Activated T-cell treated with anti-CD3 and anti-CD28 coated beads, Interleukin-2, amount 50 U/mL, for 24 hours (primary cell): ENCODE measurements at places on chromosomes 4 and X.
A peak's percentile ranks its signal among the peaks of the same experiment; 100 is the strongest.

DNA sequence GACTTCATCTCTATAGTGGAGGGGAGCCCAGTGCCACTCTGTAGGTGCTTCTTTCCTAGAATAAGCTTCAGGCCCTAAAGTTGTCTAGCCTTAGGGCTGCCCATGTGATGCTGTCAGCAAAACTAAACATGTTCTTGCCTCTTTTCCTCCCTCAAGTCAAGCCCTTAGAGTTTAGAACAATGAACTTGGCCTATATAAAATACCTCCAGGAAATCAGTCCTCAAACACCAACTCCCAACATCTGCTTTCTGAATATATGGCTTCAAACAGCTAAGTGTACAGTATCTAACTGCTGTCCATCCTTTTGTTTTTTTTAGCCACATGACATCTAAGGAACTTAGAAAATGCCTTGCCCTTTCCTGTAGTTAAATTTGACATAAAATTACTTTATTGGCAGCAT, 91.0 kb downstream of the MAMLD1 start:
- H3K36me3 ChIP-seq: no peaks in the 10 kb centered on the region
- DNase-seq: no peak
- H3K27ac ChIP-seq: no peak overlapping the region
- peaks cover 2% of the 10 kb centered on the region for H3K27me3 ChIP-seq

GRCh38 chr4:71404049-71404448, 65.2 kb downstream of the SLC4A4 start:
- H3K36me3 ChIP-seq: no peaks in the 10 kb centered on the region
- DNase-seq: no peak
- H3K4me3 ChIP-seq: no peak overlapping the region
- H3K27ac ChIP-seq: no peak overlapping the region
- no peaks in the 10 kb centered on the region for H3K27me3 ChIP-seq

DNA sequence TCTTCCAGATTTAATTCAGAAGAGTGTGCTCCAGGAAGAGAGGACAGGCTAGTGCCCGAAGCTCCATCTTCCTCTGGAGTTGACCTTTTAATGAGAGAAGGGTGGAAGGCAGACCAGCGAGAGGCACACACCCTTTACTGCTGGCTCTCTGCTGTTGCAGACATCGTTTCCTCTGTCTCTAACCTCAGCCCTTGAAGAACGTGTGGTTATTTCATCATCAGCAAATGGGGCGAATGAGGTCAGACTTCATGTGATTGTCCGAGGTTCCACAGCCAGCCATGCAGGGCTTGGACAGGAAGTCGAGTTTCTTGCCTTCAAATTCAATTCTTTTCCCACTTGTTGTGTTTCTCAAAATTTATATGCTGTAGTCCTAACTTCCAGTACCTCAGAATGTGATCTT, 155.2 kb upstream of the MSX1 start:
- no peaks in the 10 kb centered on the region for H3K4me1 ChIP-seq
- H3K36me3 ChIP-seq: peaks cover 6% of the 10 kb centered on the region
- H3K4me3 ChIP-seq: no peak overlapping the region
- H3K27me3 ChIP-seq: no peaks in the 10 kb centered on the region
- H3K27ac ChIP-seq: no peak overlapping the region

DNA sequence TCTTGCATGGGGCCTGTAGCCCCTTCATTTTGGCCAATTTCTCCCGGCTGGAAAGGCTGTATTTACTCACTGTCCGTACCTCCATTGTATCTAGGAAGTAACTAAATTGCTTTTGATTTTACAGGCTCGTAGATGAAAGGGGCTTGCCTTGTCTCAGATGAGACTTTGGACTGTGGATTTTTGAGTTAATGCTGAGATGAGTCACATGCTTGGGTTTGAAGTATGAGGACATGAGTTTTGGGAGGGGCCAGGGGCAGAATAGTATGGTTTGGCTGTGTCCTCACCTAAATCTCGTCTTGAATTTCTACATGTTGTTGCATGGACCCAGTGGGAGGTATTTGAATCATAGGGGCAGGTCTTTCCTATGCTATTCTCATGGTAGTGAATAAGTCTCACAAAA, 407.6 kb upstream of the NDST3 start:
- no peak overlapping the region for H3K27ac ChIP-seq
- no peaks in the 10 kb centered on the region for H3K27me3 ChIP-seq
- no peak for DNase-seq
- H3K4me3 ChIP-seq: no peak overlapping the region
- no peaks in the 10 kb centered on the region for H3K36me3 ChIP-seq

DNA sequence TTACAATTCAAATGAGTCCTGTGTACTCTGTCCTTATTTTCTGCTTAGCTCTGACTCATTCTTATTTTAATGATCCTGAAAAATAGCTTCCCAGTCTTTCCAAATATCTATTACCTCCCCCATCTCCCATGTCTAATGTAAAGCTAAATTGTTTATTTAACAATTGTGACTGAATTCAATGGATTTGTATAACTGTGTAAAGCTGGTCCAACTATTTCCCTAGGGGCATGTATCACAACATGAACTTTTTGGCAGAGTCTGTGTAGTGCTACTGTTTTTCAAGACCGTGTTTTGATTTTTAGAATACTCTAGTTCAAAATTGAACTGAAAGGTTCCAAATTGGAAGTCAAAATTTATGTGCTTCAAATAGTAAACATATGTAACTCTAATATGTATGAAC, 67.8 kb downstream of the SPCS3 start:
- H3K27me3 ChIP-seq: peaks cover 3% of the 10 kb centered on the region
- no peak overlapping the region for H3K4me3 ChIP-seq
- no peaks in the 10 kb centered on the region for H3K36me3 ChIP-seq
- no peak for DNase-seq
- H3K4me1 ChIP-seq: no peaks in the 10 kb centered on the region

DNA sequence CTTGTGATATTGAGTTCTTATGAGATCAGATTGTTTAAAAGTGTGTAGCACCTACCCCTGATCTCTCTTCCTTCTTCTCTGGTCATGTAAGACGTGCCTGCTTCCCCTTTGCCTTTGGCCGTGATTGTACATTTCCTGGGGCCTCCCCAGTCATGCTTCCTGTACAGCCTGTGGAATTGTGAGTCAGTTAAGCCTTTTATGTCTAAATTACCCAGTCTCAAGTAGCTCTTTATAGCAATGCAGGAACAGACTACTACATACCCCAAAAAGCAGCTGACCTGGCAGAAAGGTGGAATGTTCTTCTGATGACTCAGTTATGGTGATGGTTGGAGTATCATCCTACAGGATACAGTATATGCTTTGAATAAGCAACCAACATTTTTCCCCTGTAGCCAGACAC, 11.4 kb upstream of the MCUB start:
- peaks cover 43% of the 10 kb centered on the region for H3K36me3 ChIP-seq
- H3K27ac ChIP-seq: peak overlapping the region; percentile 83
- H3K27me3 ChIP-seq: no peaks in the 10 kb centered on the region
- H3K4me1 ChIP-seq: peaks cover 31% of the 10 kb centered on the region
- DNase-seq: no peak
- H3K4me3 ChIP-seq: no peak overlapping the region

GRCh38 chr4:81257021-81257420, 42.0 kb upstream of the PRKG2 start:
- no peak overlapping the region for H3K27ac ChIP-seq
- no peak for DNase-seq
- no peaks in the 10 kb centered on the region for H3K36me3 ChIP-seq
- H3K4me1 ChIP-seq: no peaks in the 10 kb centered on the region
- H3K4me3 ChIP-seq: no peak overlapping the region

GRCh38 chr4:184680698-184681097, 31.2 kb downstream of the PRIMPOL start:
- H3K27ac ChIP-seq: no peak overlapping the region
- peaks cover 3% of the 10 kb centered on the region for H3K4me1 ChIP-seq
- H3K4me3 ChIP-seq: no peak overlapping the region
- peaks cover 17% of the 10 kb centered on the region for H3K36me3 ChIP-seq
- H3K27me3 ChIP-seq: no peaks in the 10 kb centered on the region
- no peak for DNase-seq

DNA sequence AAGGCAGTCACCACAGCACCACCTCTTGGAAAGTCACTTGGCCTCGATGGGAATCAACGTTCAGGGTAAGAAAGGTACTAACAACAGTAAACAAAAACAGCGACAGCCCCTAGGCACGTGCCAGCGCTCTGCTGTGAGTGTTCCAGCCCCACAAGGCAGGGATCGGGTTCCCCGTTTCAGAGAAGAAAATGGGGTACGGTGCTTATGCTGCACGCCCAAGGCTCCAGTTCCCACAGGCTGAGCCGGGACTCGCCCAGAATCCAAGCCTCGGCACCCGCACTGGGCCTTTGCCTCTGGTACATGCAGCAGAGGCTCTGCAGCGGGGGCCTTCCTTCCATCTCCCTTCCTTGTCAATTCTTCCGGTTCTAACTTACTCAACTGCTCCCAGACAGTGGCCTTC, 37.3 kb downstream of the WDR1 start:
- DNase-seq: peak; percentile 28
- H3K36me3 ChIP-seq: peaks cover 99% of the 10 kb centered on the region
- H3K4me1 ChIP-seq: peaks cover 3% of the 10 kb centered on the region
- H3K27me3 ChIP-seq: no peaks in the 10 kb centered on the region

DNA sequence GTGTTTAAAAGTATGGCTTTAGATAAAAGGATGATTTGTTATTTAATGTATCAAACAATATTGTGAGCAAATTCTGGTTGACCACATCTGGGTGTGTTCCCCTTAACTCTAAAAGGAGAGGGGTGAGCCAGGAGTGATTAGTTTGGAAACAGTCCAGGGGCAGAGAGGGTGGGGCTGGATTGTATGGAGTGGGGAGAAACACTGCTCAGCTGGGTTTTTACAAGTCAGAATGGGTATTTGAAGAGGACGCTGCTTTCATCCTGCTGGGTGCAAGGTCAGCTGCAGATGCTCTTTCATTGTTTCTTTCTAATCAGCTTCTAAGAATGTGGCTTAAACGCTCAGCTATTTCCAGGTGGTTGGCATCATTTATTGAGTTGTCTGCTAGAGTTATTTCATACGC, 82.8 kb upstream of the LIMCH1 start:
- H3K27me3 ChIP-seq: no peaks in the 10 kb centered on the region
- H3K4me3 ChIP-seq: no peak overlapping the region
- H3K4me1 ChIP-seq: no peaks in the 10 kb centered on the region
- H3K27ac ChIP-seq: no peak overlapping the region
- no peak for DNase-seq

DNA sequence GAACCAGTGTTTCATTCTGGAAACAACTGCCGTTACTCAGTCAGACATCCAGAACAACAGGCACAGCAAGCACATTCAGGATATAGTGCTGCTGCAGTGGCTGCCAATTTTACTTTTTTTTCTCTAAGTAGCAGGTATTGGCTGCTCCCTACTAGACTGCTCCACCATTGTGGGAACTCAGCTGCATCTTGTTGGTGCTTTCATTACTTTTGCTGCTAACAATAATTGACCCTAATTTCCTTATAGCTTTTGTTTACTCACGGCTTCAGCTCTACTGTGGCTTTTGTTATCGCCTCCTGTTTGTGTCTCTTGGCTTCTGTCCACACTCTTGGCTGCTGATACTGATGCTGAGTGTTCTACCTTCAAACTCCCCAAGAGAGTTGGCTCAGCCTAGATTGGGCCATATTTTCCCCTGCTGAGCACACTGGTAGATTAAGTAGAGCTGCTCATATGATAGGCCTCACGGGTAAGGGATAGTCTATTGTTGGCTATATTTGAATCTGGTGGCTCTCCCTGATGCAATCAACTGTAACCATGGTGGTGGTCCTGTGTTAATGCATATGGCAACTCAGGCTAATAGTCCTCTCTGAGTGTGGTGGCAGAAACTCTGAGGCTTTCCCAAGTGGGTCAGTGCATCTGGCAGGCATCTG, 44.5 kb upstream of the IL2 start:
- no peaks in the 10 kb centered on the region for H3K27me3 ChIP-seq
- no peak overlapping the region for H3K27ac ChIP-seq
- no peak for DNase-seq
- no peaks in the 10 kb centered on the region for H3K36me3 ChIP-seq

GRCh38 chr4:185004562-185005218, 13.6 kb upstream of the HELT start:
- no peak overlapping the region for H3K27ac ChIP-seq
- peaks cover 6% of the 10 kb centered on the region for H3K4me1 ChIP-seq
- DNase-seq: no peak
- H3K36me3 ChIP-seq: no peaks in the 10 kb centered on the region

GRCh38 chr4:46254788-46255187, 130.9 kb upstream of the GABRG1 start:
- H3K36me3 ChIP-seq: no peaks in the 10 kb centered on the region
- no peak for DNase-seq
- no peak overlapping the region for H3K4me3 ChIP-seq
- no peaks in the 10 kb centered on the region for H3K4me1 ChIP-seq
- H3K27me3 ChIP-seq: no peaks in the 10 kb centered on the region

DNA sequence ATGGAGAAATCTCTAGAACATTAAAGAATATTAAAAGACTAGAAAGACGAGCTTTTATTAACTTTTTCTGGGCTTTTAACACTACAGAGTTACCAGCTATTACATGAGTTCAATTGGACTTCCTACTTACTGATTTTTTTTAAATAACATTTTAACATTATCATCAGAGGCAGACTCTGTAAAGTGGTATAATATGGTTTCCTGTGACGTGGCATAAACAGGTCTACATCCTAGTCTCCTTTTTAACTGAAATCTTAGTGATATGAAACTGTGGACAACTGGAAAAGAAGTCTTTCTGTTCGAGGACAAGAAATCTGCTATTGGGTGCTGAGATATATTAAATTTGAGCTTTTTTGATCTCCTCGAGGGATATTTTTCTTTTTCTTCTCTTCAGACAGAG, 48.7 kb upstream of the ABCG2 start:
- no peaks in the 10 kb centered on the region for H3K36me3 ChIP-seq
- no peak overlapping the region for H3K27ac ChIP-seq
- H3K4me3 ChIP-seq: no peak overlapping the region
- H3K4me1 ChIP-seq: no peaks in the 10 kb centered on the region
- no peaks in the 10 kb centered on the region for H3K27me3 ChIP-seq
- DNase-seq: no peak

DNA sequence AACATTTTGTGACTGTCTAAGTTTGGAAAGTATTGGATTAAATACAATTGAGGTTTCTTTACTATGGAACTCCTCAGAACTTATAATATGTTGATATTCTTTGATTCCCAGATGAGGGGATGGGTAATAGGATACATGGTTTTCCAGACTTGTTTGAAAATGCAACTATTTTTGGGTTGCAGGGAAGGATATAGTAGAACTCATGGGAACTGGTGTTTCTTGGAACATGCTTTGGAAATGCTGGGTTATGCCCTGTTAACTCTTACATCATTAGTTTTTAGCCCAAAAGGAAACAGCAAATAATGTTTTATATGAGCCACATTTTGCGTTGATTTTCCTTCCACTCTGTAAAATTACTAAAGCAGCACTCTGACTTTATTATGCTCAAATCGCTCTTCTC, 41.9 kb downstream of the HPF1 start:
- H3K4me1 ChIP-seq: peaks cover 14% of the 10 kb centered on the region
- peaks cover 77% of the 10 kb centered on the region for H3K36me3 ChIP-seq
- H3K27ac ChIP-seq: no peak overlapping the region
- no peak for DNase-seq

- DNase-seq: no peak
- peaks cover 15% of the 10 kb centered on the region for H3K27me3 ChIP-seq
- H3K27ac ChIP-seq: no peak overlapping the region
- no peak overlapping the region for H3K4me3 ChIP-seq
- H3K36me3 ChIP-seq: no peaks in the 10 kb centered on the region
Measured at GRCh38 chr4:121977251-121978171, 25.7 kb upstream of the TRPC3 start.
